Chondrocyte (in vitro differentiated cells): ENCODE measurements at places on chromosomes 6 and 20. TPM values are rescaled to one million over a fixed set of nuclear protein-coding genes. Genes with fewer than 3 reads are reported as not detected.

- no peak for DNase-seq
Measured at GRCh38 chr6:73180076-73180738, 45.1 kb downstream of the KHDC1L start.

DNA sequence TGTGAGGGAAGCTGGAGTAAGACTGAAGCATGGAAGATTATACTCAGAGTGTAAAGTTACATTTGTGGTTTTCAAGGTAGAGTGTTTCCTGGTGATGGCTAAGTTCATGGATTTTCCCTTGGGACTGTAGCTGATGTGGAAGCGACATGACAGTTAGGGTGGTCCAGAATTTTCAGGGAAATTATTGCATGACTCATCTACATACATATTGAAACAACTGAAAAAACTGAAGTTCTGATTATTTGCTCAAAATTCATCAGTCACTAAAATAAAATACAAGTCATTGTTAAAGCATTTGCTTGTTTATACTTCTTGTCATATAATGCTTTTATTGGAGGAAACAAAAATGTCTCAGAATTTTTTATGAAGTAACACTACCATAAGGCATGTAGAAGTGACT is 700.0 kb downstream of the RFPL4B start:
- DNase-seq, result no peak

- no peak for DNase-seq
Measured at GRCh38 chr6:7673063-7673536, 52.8 kb upstream of the BMP6 start.

Gene ERVFRD-1
- total RNA-seq, result not detected in 3 replicates

Gene PRPH2
- total RNA-seq, result not detected in 3 replicates

DNA sequence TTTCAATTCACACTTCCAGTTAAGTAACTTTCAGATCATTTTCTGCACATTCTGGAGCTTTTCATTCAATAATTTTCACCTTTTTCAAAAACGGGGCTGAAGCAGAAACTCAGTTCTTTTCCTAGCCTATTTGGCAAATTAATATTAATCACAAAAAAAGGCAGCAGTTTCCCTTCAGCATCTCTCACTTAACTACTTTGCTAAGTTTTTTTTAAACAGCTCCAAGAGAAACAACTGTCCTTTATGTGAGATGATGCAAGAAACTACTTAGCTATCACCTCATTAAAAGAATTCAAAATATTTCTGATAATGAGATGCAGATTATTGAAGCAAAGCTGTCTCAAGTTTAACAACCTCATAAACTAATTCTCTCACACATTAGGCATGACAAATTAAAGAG is 11.8 kb downstream of the CASS4 start:
- no peak for DNase-seq

DNA sequence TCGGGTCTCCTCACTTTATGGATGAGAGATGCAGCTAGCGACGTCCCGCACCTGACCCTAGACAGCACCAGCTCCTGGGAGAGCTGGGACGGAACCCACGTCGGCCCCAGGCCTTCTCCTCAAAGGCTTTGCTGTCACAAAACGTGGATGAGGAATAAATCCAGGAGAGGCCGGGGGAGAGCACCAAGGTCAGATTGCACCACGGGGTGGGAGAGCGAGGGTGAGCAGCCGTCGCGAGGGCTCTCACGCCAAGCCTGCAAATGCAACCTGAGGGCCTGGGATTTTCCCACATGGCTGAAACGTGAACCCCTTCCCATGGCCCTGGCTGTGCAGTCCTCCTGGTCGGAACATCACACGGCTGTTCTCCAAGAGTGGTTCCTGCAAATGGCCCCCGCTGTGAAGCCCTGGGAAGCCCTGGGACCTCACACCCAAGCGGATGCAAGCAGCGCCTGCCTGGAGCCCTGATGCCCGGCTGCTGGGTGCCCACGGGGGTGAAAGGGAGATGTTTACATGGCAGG is 45.3 kb downstream of the DLL1 start:
- no peak for DNase-seq

GRCh38 chr6:170512249-170512648 is 40.9 kb downstream of the PSMB1 start:
- no peak for DNase-seq

DNA sequence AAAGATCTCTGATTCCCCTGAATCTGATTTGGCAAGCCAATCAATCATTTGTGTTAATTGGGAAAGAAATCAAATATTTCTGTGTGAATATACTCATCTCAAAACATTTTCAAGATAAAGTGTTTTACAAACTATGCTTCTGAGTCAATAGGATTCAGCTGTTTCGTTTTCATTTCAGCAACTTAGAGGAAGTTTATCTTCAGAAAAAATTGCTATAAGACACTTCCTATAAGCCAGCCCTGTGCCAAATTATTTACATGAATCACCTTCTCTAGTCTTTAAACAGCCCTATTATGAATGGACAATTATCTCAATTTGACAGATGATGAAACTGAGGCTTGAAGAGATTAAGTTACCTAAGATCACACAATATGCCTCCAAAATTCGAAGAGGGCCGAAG is 10.9 kb downstream of the DEFB129 start:
- DNase-seq, result no peak

Gene RRAGD
- total RNA-seq, result 8.9 to 18.8 TPM (median 17.9 TPM) in 3 replicates

Gene ABCF1
- total RNA-seq, result 51.9 to 66.1 TPM (median 53.0 TPM) in 3 replicates

Gene RIPPLY2
- not detected in 3 replicates for total RNA-seq

- peak; percentile 75 for DNase-seq
Measured at GRCh38 chr20:38880952-38881735, 45.1 kb upstream of the FAM83D start.

DNA sequence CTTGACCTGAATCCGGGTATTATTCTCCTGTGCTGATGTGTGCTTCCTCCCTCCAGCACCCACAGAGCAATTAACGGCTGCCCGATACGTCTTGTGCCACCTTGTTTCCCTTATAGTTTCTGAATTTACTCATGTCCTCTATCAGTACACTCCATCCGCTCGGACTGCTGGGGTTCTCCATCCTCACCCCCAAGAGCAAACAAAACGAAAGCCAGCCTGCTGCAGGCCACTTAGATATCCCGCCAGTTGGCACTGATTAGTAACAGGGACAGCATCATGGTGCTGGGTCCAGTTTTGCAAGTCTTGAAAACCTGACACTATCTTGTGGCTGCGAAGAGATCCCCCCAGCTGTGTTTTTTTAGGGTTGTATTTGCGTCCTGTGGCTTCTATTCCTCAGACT is 71.8 kb downstream of the SSR1 start:
- DNase-seq, result no peak
